ENCODE measurements at places on chromosomes 6 and 20. TPM values are rescaled to one million over a fixed set of nuclear protein-coding genes. Genes with fewer than 3 reads are reported as not detected.

BPI gene
- not detected for total RNA-seq

DOK5 gene
- 31.6 TPM for total RNA-seq

CTCFL gene
- not detected for total RNA-seq

HLA-DPB1 gene
- 21.0 TPM for total RNA-seq

ZFAND3 gene
- total RNA-seq: 33.3 TPM

HCRTR2 gene
- not detected for total RNA-seq

HLA-DPA1 gene
- total RNA-seq: 7.6 TPM

CAGE1 gene
- total RNA-seq: under 0.01 TPM

ATP6V1G2 gene
- total RNA-seq: 3.5 TPM

PBOV1 gene
- total RNA-seq: not detected

ADTRP gene
- 1.9 TPM for total RNA-seq

CALHM5 gene
- total RNA-seq: 3.1 TPM

NINL gene
- total RNA-seq: 8.6 TPM

LY6G6C gene
- not detected for total RNA-seq

BHLHE23 gene
- not detected for total RNA-seq

OTOR gene
- total RNA-seq: not detected

PRPF6 gene
- total RNA-seq: 57.6 TPM

RIPPLY2 gene
- total RNA-seq: under 0.01 TPM

ZBTB12 gene
- 1.9 TPM for total RNA-seq

APOBEC2 gene
- not detected for total RNA-seq

BANF2 gene
- total RNA-seq: not detected

SLC32A1 gene
- not detected for total RNA-seq

All from articular chondrocyte of knee joint (primary cell).